ENCODE measurements at places on chromosomes 5 and 9.

DNA sequence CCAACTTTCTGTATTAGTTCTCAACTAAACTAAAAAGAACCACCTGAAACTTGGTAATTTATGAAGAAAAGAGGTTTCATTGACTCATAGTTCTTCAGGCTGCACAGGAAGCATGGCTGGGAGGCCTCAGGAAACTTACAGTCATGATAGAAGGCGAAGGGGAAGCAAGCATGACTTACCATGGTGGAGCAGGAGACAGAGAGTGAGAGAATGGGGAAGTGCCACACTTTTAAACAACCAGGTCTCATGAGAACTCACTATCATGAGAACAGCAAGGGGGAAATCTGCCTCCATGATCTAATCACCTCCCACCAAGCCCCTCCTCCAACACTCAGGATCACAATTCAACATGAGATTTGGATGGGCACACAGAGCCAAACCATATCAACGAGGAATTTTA lies 123.5 kb downstream of the DEPDC1B start:
- no peak for DNase-seq

GRCh38 chr5:82421119-82421518 lies 143.0 kb upstream of the RPS23 start:
- DNase-seq: peak; percentile 60

DNA sequence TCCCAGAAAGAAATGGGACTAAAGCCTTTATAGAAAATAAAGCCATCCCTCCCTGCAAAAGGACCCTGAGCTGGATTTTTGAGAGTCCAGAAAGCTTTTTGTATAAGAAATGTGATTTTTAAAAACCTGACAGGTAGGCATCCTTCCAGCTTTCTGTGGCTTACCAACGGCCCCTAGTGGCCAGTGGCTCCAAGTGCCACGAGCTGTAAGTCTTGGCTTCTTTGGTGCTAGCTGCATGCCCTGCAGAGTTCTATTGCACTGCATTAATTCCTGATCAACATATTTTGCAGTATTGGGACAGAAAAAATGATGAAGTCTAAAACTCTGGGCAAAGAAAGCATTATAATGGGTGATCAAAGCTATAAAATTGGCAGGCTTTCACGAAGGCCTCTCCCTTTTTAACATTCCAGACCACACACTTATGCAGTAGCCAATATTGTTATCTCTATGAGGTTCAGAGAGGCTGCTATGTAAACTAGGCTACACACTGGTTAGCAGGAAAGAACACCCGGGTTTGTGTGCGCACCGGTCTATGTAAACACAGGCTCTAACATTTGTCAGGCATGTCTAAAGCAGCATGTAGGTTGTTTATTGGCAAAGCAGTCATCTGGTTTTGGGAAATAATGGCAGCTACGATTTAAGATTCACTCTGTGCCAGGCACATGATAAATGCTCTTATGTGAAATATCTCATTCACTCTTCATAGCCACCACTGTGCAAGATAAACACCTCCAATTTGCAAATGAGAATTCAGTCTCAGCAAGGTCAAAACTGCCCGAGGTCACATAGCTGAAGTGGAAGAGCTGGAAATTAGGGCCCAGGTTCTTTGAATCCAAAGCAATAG lies 55.2 kb downstream of the NMUR2 start:
- DNase-seq: peak; percentile 8

- DNase-seq: no peak
These were observed 85.9 kb upstream of the FAM120A start for GRCh38 chr9:93365427-93366118.

DNA sequence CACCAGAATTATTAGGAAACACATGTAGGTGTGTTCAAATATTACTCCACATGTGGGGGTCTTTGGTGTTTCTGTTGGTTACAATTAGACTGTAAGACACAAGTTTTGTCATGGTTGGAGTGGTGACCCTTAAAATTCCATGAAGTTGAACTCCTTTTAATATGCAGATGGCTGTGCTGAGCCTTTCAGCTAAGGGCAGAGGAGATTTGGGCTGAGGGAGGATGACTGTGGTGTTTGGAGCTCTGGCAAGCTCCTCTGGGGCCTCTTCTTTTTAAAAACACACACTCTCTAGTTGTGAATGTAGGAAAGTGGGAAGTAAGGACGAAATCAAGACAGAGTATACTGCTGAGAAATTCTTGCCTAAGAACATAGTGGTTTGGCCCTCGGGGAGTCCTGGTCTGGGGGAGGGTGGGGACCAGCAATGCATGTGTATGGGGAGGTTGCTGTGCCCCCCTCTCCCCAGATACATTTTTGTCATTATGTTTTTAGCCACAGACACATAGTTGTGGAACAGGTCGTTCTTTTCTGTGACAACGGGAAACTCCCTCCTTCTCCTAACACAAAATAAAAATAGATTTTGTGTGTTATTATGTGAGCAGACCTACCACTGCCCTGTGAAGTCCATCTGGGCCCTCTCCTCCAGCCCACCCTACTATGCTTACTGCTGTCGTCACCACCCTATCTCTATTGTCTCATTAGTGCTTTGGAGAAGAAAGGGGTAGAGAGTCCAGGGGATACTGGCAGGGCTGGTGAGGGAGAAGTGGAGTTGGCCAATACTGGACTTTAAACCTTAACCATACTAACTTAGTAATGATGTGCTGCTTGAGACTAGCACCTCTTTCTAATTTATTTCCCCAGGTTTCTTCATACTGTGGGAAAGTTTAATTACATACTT lies 10.0 kb downstream of the SMARCA2 start:
- DNase-seq: no peak

DNA sequence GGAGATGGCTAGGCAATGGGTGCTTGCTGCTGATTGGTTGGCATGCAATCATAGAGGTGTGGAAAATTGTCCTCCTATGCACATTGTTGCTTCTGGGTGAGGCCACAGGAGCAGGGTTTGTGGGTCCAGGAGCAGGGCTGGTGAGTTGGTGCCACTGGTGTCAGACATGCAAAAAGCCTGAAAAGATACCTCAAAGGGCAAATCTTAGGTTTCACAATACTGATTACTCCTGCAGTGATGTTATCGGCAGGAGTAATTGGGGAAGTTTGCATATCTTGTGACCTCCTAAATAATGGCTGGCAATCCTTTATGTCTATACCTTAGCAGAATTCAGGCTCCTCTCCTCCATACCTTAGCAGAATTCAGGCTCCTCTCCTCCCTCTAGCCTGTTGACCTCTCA lies 25.2 kb downstream of the SLC25A48 start:
- no peak for DNase-seq

GRCh38 chr9:83070261-83070660 lies 7.3 kb upstream of the RASEF start:
- peak; percentile 61 for DNase-seq

DNA sequence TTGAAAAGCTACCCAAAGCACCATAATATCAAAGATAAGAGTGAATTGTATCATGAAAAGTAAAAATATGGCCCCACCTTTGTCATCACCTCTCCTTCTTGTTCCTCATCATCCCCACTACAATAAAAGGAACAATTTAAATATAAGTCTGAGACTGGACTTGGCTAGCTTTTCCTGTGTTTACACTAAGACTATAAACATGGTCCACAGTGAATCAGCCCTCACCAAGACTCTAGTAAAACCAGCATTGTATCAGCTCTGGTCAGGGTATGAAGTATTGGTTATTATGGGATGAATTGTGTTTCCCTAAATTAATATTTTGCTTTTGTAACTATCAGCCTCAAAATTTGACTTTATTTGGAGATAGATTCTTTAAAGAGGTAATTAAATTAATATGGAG lies 105.4 kb downstream of the SLC25A46 start:
- DNase-seq: no peak

DNA sequence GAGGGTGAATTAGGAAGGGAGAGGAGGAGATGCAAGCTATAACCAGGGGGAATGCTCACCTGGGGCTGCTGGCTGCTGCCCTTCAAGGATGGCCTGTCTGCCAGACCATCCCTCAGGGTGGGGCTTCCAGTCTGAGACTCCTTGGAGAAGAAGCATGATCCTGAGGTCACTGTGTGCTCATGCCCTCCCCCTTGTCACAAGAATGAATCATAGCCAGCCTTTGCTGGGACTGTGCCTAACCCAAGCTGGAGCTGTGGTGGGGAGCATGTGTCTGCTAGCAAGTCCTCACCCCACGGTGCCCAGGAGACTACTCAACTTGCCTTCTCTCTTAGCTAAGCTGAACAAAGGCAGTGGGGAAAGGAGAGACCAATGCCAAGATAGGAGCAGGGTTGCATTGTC lies 463.6 kb downstream of the SPOCK1 start:
- DNase-seq: no peak

GRCh38 chr5:115641948-115642347 lies 16.1 kb upstream of the TMED7 start:
- no peak for DNase-seq

GRCh38 chr9:68979538-68980314 lies 34.2 kb downstream of the PRKACG start:
- DNase-seq: no peak

GRCh38 chr5:15885156-15885555 lies 294.4 kb downstream of the MARCHF11 start:
- peak; percentile 18 for DNase-seq

- no peak for DNase-seq
These were observed 389.4 kb downstream of the CTNND2 start for GRCh38 chr5:11514705-11515432.

DNA sequence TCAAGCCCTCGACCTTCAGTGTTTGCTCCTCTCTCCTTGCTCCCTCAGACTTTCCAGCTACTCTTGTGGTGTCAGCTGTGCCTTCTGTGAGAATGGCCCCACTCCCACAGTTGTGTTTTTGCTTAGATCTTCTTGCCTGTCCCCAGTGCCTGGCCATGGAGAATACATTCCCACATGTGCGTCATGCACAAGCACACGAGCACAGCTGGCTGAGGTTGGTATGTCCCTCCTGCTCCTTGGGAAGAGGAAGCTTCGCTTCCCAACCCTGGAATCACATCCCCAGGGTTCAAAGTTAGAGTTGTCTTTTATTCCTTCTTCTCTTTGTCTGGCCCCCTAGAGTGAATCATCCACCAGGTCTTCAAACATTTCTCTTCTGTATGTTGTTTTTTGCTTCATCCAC lies 518.6 kb downstream of the CCDC171 start:
- DNase-seq: no peak

GRCh38 chr5:177491429-177491945 lies 5.9 kb downstream of the PDLIM7 start:
- DNase-seq: no peak

DNA sequence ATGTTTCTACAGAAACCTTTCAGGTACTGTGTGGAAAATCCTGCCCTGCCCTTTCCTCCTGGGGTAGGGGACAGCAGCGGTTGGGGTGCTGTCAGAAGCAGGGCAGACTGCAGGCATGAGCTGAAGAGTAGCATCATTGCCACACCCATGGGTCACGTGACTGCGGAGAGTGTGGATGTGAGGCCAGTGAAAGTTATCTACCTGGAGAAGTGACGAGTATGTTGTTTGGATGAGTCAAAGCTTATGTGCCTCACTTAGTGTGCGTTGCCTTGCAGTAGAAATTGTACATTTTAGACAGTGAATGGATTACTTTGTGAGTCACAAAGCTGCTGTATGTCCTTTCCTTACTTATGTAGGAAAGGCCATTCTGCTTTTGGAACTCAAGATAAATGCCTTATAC lies 21.7 kb upstream of the ACTBL2 start:
- DNase-seq: no peak

- no peak for DNase-seq
These were observed 8.3 kb downstream of the SLC25A48 start for GRCh38 chr5:135842737-135843136.

GRCh38 chr5:123151227-123151909 lies 62.3 kb downstream of the PRDM6 start:
- no peak for DNase-seq

GRCh38 chr5:149497357-149497756 lies 53.9 kb downstream of the CSNK1A1 start:
- DNase-seq: peak; percentile 78

- DNase-seq: no peak
These were observed 10.4 kb downstream of the LHX3 start for GRCh38 chr9:136194540-136194939.

DNA sequence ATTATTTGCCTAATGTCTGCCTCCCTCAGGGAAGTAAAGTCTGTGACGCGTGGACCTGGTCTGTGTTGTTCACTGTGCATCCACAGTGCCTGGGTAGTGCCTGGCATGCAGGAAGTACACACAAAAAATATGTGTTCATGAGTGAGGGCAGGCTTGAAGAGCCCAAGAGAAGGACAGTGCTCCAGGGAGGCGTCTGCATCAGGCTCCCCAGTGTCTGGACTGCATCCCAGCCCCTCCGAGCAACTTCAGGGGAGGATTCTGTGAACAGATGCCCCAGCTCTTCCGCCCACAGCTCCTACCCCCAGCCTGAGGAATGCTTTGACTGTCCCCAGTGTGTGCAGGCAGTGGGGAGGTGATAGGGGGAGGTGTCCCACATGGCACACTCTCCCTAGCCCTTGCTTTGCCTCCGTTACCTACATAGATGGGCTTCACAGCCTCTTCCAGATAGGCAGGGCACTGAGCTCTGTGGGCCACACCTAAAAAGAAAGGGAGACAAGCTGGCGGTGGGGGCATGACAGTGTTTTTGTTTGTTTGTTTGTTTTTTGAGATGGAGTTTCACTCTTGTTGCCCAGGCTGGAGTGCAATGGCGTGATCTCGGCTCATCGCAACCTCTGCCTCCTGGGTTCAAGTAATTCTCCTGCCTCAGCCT lies 25.4 kb downstream of the IRF1 start:
- no peak for DNase-seq

DNA sequence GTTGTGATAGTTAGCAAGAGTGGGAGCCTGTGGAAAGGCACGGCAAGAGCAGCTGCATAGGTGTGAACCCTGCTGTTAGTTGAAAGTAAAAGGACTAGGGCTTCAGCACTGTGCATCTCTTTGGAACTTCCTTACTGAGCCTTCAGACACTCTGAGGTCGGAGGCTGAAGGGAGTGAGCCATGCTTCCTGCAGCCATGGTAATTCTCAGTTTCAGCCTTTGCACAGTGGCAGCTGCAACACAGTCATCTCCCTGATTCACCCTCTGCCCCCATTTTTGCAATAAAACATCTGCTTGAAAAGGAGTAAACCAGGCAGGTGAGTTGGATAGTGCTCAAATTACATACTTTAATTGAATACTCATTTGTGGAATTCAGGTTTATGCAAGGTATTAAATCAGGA lies 6.5 kb upstream of the TLE4 start:
- DNase-seq: no peak

GRCh38 chr5:144173766-144174165 lies 3.1 kb downstream of the KCTD16 start:
- no peak for DNase-seq

DNA sequence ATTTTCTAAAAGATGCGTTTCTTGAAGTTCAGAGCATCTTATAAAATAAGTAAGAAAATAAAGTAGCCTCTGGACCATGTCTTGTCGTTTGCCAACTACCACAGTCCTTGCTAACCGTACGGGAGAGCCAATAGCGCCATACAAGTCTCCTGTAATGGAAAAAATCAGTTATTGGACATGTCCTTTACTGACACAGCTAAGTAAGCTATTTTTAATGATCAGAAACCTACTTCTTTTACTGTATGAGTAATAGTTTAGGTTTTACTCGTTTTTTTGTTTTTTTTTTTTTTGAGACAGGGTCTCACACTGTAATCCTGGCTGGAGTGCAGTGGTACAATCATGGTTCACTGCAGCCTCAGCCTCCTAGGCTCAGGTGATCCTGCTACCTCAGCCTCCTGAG lies 37.7 kb upstream of the RAPGEF6 start:
- DNase-seq: no peak

GRCh38 chr5:125085797-125086505 lies 339.5 kb upstream of the ZNF608 start:
- no peak for DNase-seq
